ENCODE measurements at places on chromosomes 16 and 17.

DNA sequence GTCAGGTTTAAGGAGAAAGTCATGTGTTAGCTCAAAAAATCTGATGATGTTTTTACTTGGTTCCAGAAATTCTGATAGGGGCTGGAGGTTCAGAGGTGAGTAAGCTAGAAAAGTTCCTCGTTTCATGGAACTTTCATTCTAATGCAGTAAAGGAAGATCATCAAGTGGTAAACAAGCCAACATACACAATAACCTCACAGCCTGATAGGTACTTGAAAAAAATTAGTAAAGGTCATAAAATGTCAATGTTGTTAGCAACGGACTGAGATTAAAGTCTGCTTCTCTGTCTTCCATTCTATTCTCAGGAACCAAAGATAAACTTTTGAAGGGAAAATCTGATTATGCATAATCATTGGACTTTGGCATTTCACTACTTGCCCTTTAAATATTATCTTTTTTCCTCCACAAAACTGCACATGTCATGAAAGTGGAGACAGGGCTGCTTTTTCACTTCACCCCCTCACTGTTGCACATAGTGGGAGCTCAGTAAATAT, 165.4 kb upstream of the MAF start:
- DNase-seq, result no peak
- no peak overlapping the region for H3K27ac ChIP-seq
- H3K4me3 ChIP-seq, result no peak overlapping the region

- no peak overlapping the region for H3K4me3 ChIP-seq
- H3K36me3 ChIP-seq, result no peaks in the 10 kb centered on the region
- H3K4me1 ChIP-seq, result no peaks in the 10 kb centered on the region
- peaks cover 15% of the 10 kb centered on the region for H3K27me3 ChIP-seq
- no peak overlapping the region for H3K27ac ChIP-seq
- DNase-seq, result no peak
Observed at GRCh38 chr17:35973333-35974260, 7.7 kb downstream of the CCL16 start.

DNA sequence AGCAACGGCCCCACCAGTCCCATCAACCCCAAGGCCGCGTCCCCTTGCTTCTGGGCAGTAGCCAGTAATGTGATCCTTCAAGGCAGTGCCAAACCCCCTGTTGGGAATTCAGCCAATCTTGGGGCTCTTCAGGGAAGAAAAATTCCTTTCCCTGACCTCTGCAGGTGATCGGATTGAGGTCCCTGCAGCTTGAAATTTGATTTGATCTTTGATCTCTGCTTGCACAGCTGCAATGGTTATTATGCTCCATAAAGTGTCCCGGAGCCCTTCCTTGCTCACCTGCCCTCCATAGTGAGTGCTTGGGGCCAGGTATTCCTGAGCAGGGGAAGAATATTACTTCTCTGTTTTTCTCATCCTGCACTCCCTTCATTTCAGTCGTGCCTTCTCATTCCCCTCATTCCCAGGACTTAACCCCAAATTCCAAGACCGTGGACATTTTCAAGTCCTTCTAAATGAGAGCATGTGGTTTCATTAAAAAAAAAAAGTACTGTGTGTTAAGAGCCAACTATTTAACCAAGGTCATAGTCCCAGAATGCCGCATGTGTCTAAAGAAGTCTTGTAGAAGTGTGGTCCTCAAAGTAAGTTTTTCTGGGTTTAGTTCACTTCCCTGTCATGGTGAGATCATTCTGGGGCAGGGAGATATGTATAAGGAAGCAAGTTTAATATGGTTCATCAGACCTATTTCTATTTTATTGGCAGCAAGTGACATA, 56.3 kb downstream of the SOX9 start:
- H3K27me3 ChIP-seq, result no peaks in the 10 kb centered on the region
- no peak overlapping the region for H3K4me3 ChIP-seq
- H3K36me3 ChIP-seq, result no peaks in the 10 kb centered on the region
- H3K4me1 ChIP-seq, result no peaks in the 10 kb centered on the region

DNA sequence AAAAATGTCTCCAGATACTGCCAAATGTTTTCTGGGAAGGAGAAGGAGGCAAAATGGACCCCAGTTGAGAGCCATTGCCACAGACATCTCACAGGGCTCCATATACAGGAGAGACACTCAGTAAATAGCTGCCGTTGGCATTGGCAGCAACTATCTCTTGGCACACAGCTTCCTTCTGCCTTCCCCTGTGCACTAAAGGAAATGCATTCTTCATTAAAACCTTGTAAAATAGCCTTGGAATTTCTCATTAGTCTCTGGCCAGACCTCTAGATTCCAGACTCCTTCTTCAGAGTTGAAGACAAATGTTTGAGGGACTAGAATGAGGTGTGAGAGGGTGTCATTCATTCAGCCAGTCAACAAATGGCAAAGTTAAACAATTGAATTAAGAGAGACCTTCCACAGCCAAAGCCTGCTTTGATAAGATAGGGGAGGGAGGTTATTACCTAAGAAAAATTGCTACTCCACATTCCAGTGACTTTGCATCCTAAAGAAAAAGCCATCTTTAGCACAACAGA, 223.9 kb upstream of the HS3ST3A1 start:
- DNase-seq, result no peak
- no peak overlapping the region for H3K4me3 ChIP-seq
- no peaks in the 10 kb centered on the region for H3K4me1 ChIP-seq
- H3K27ac ChIP-seq, result no peak overlapping the region
- H3K27me3 ChIP-seq, result no peaks in the 10 kb centered on the region

GRCh38 chr17:72455562-72455961, 334.7 kb downstream of the SOX9 start:
- H3K27me3 ChIP-seq, result peaks cover 12% of the 10 kb centered on the region
- no peak overlapping the region for H3K4me3 ChIP-seq
- H3K4me1 ChIP-seq, result no peaks in the 10 kb centered on the region
- DNase-seq, result no peak
- no peaks in the 10 kb centered on the region for H3K36me3 ChIP-seq

- no peak for DNase-seq
- peaks cover 62% of the 10 kb centered on the region for H3K27me3 ChIP-seq
- H3K4me3 ChIP-seq, result no peak overlapping the region
- no peak overlapping the region for H3K27ac ChIP-seq
- no peaks in the 10 kb centered on the region for H3K36me3 ChIP-seq
Observed at GRCh38 chr17:50190293-50190602, 11.2 kb downstream of the COL1A1 start.

DNA sequence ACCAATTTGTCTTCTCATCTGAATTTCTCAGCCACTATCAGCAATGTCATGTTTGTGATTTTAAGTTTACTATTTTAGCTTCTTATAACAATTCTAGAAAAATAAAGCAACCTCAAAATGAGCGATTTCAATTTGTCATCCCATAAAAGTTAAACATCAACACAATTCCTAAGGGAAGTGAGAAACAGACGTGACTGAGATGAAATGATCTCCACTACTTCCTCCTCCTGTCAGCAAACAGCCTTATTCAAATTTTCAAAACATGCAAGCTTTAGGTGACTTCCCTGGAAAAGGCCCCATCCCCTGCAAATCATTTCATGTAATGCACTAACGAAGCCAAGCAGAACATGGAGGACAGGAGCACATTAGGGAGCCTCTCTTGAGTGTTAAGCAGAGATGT, 64.9 kb downstream of the ZNF652 start:
- no peak for DNase-seq
- no peaks in the 10 kb centered on the region for H3K27me3 ChIP-seq
- H3K4me1 ChIP-seq, result peaks cover 8% of the 10 kb centered on the region
- no peak overlapping the region for H3K27ac ChIP-seq

GRCh38 chr16:15482068-15482747, 47.8 kb downstream of the BMERB1 start:
- no peaks in the 10 kb centered on the region for H3K27me3 ChIP-seq
- peak; percentile 47 for DNase-seq
- no peak overlapping the region for H3K4me3 ChIP-seq

DNA sequence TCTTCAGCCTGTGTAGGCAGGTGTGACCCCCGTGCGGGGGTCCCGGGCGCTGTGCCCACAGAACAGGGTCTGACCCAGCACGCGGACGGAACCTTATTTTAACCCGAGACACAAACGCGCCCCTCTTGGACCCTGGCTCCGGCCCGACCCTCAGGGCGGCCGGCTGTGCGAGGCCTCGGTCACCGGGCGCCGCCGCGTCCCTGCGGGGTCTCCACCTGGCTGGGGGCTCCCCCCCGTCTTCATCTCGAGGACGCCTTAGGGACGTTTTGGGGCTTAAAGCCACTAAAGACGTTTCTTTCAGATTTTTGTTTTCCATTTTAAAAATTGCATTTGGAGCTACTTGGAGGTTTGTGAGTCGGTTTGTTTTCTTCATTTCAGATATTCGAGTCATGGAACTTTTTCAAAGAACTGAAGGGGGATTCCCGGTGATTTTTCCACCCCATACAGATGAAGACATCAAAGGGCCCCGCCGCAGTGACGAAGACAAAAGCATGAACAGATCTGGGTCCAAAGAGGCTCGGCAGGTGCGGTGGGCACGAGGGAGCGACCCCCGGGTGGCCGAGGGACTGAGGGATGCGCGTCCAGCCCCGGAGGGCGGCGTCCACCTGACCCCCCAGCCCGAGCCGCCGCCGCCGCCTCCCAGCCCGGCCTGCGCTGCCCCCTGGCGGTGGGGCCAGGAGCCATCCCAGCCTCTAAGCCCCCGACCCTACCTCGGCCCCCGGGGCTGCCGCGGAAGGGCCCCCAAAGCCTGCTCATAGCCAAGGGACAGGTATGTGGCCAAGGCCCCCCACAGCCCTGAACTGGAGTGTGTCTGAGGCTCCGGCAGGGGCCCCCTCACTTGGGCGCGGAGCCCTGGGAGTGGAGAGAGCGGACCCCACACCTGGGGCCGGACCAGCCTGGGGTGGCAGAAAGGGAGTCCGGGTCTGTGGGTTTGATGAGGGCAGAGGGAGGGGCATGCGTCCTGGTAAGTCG, 3.8 kb upstream of the CD7 start:
- no peak overlapping the region for H3K4me3 ChIP-seq
- no peaks in the 10 kb centered on the region for H3K36me3 ChIP-seq
- no peak overlapping the region for H3K27ac ChIP-seq
- H3K4me1 ChIP-seq, result peaks cover 99% of the 10 kb centered on the region
- peak; percentile 66 for DNase-seq

DNA sequence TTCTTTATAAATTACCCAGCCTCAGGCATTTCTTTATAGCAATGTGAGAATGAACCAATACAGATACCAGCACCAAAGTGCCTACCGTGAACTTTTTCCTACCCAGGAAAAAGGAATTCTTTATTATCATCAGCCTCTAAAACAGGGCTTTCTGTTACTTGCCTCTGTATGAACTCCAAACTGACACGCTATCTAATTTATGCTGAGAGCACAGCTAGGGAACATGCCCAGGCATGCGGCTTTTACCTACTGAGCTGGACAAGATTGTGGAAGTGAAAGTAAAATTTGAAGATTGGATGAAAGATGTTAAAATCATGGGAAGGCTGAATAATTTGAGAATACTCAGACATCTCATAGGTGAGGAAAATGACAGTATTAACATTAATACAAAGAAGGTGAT, 24.4 kb upstream of the ADCY9 start:
- H3K4me1 ChIP-seq, result no peaks in the 10 kb centered on the region
- H3K36me3 ChIP-seq, result no peaks in the 10 kb centered on the region
- no peak for DNase-seq
- H3K27me3 ChIP-seq, result peaks cover 51% of the 10 kb centered on the region

DNA sequence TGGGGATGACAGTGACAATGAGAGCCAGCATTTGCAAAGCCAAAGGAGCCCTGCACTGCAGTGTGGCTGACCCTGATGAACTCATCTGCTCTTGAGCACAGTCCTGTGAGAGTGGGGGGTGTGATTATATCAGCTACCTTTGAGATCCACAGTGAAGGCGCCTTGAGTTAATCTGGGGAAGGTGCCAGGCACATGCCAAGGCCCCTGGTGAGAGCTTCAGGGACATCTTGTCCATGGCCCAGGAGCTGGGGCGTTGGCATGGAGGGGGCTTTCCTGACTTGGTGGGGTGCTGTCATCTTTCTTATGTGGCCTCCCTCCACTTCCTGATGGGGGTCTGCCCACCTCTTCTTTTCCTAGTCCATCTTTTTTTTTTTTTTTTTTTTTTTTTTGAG, 86.5 kb downstream of the SNX29 start:
- H3K36me3 ChIP-seq, result no peaks in the 10 kb centered on the region
- no peak overlapping the region for H3K27ac ChIP-seq
- peaks cover 12% of the 10 kb centered on the region for H3K4me1 ChIP-seq
- no peak overlapping the region for H3K4me3 ChIP-seq

DNA sequence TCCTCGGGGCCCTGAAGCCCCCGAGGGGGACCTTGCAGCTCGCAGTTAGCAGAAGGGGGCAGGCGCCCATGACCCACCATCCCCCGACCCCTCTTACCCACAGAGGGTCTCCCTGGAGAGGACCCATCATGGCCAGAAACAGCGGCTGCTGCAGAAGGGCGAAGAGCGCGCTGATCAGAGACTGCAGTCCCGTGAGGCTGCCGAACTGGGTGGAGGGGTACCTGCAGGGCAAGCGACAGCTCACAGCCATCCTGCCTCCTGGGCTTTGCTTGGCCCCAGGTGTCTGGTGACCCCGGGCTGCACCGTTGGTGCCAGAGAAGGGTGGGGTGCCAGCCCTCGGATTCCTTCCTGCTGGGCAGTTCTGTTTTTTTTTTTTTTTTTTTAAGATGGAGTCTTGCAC, 13.9 kb upstream of the PITPNA start:
- H3K4me1 ChIP-seq, result no peaks in the 10 kb centered on the region
- DNase-seq, result no peak
- H3K27me3 ChIP-seq, result no peaks in the 10 kb centered on the region

DNA sequence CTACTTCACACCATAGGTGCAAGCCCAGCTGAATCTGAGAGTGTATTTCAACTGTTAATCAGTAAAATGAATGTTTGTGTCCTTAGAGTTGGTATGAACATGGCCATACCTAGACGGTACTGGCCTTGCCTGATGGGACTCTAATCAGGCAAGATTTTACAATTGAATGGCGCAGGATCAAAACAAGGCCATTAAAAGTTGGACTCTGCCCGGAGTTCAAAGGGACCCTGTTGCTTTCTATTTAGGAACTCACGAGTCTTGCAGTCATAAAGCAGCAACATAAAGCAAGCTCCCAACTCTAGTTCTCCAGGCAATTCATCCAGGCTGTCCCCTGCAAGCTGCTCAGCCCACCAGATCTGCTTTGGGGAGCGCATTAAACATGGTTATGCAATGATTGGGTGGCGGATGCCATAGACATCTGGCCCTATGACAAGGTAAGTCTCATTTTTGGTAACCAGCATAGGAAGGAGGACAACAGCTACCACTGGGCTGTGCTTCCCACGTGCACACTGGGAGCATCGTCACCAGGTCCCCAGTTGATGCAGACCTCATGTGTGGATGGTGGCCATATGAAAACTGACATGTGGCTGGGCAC, 8.8 kb downstream of the TMEM186 start:
- peaks cover 26% of the 10 kb centered on the region for H3K27me3 ChIP-seq
- DNase-seq, result no peak
- H3K4me1 ChIP-seq, result no peaks in the 10 kb centered on the region

- peaks cover 2% of the 10 kb centered on the region for H3K27me3 ChIP-seq
- DNase-seq, result peak; percentile 71
- H3K27ac ChIP-seq, result no peak overlapping the region
Observed at GRCh38 chr17:38654411-38655398, 20.1 kb downstream of the EPOP start.

DNA sequence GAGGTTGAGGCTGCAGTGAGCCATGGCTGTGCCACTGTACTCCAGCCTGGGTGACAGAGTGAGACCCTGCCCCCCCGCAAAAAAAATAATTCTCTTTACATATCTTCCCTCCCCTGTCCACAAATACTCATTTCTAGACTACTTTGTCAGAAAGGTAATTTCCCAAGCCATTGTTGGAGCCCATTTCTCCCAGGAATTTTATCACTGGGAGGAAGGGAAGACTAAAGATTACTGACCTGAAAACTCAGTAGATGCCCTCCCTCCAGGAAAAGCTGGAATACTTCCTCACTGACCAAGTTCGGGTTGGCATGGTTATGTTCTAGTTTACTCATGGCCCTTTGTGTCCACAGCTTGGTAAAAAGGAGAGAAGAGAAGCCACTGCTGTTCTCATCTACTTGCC, 4.1 kb downstream of the CALCOCO2 start:
- H3K4me3 ChIP-seq, result no peak overlapping the region
- no peaks in the 10 kb centered on the region for H3K4me1 ChIP-seq
- no peak overlapping the region for H3K27ac ChIP-seq
- H3K36me3 ChIP-seq, result no peaks in the 10 kb centered on the region
- DNase-seq, result no peak

All from K562 (cell line).